ENCODE measurements at places on chromosomes 16 and 17. TPM values are rescaled to one million over a fixed set of nuclear protein-coding genes. Genes with fewer than 3 reads are reported as not detected.

DNA sequence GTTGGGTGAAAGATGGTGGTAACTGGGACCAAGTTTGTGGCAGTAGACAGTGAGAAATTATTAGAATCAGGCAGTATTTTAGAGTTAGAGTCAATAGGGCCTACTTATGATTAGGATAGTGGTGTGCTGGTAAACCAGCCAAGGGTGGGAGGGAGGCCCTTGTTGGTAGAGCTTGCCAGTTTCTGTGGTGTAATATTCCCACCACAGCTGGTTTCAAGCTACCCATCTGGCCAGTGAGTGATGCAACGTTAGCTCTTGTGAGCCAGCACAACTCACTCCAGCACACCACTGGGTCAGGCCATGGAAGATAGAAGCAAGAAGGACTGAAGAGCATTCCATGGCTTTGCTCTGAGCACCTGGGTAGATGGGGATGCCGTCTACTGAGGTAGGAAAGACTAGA, 34.9 kb downstream of the GNAO1 start:
- no peak overlapping the region for H3K4me3 ChIP-seq
- H3K27me3 ChIP-seq: no peaks in the 10 kb centered on the region
- DNase-seq: no peak
- no peak overlapping the region for H3K27ac ChIP-seq
- peaks cover 5% of the 10 kb centered on the region for H3K4me1 ChIP-seq
- H3K36me3 ChIP-seq: no peaks in the 10 kb centered on the region

DNA sequence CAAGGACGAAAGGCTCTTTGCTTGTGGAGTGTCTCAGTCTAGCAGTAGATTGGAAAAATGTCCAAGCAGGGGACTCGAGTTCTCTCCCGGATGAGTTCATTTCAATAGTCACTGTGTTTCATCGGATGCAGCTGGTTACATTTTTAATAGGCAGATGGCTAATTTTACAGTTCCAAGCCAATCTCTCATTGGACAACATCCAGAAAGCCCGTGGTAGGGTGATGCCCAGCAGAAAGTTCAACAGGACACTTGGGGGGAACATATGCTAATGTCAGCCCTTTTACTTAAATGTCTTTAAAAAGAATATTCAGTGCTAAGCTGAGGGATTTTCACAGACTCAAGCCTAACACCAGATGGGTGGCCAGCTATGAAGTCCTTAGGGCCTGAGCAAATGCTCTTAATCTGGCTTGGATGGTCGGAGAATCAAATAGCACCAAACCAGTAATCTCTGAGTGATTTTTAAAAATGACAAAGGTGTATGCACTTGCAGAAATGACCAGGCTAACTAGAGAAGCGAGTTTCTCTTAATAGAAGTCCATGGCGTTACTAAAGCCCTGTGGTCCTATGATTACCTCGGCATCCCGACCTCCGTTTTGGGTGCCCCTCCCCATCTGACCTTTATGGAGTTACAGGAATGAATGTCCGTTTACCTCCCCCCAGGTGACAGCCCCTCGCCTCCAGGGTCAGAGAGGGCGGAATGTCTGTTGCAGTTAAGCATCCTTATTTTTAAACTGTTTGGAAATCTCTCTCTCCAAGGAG, 289.2 kb upstream of the SALL1 start:
- no peaks in the 10 kb centered on the region for H3K4me1 ChIP-seq
- H3K36me3 ChIP-seq: no peaks in the 10 kb centered on the region
- H3K4me3 ChIP-seq: no peak overlapping the region
- no peak for DNase-seq

DNA sequence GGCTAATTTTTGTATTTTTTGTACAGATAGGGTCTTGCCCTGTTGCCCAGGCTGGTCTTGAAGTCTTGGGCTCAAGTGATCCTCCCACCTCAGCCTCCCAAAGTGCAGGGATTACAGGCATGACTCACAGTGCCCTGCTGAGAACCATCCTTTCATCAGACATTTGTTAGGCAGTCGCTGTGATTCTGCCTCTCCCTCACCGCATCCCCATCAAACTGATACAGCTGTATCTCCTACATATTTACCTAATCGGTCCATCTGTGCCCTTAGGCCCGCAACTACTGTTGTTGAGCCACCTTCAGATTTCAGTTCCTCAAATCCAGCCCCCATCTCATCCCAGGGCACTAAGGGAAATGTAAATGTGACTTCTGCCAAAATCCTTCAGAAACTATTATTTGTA, 2.0 kb upstream of the SLC43A2 start:
- H3K27me3 ChIP-seq: no peaks in the 10 kb centered on the region
- no peaks in the 10 kb centered on the region for H3K4me1 ChIP-seq
- H3K36me3 ChIP-seq: peaks cover 12% of the 10 kb centered on the region

Gene LYRM9
- 9.7 TPM for total RNA-seq

- H3K4me1 ChIP-seq: peaks cover 23% of the 10 kb centered on the region
- H3K27ac ChIP-seq: peak overlapping the region; percentile 89
- no peak overlapping the region for H3K4me3 ChIP-seq
- peak; percentile 77 for DNase-seq
- H3K27me3 ChIP-seq: no peaks in the 10 kb centered on the region
Observed at GRCh38 chr17:29619251-29619650, 3.5 kb downstream of the CORO6 start.

Gene CDH11
- 18.8 TPM for total RNA-seq

GRCh38 chr16:65106757-65107156, 15.1 kb downstream of the CDH11 start:
- no peaks in the 10 kb centered on the region for H3K27me3 ChIP-seq
- no peaks in the 10 kb centered on the region for H3K36me3 ChIP-seq
- no peak overlapping the region for H3K27ac ChIP-seq
- H3K4me3 ChIP-seq: no peak overlapping the region
- H3K4me1 ChIP-seq: no peaks in the 10 kb centered on the region
- DNase-seq: no peak

Gene MYH2
- not detected for total RNA-seq

Gene CLEC10A
- total RNA-seq: 30.1 TPM

Gene OTOP2
- total RNA-seq: not detected

Gene EVPLL
- not detected for total RNA-seq

DNA sequence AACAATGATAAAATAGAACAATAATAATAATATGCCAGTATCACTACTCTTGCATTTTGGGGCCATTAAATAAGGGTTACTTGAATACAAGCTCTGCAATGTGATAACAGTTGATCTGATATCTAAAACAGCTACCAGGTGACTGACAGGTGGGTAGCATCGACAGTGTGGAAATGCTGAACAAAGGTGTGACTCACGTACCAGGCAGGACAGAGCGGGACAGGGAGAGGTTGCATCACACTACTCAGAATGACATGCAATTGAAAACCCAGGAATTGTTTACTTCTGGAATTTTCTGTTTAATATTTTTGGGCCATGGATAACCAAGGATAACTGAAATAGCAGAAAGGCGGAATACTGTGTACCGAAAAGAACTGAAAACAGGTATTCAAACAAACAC, 15.8 kb upstream of the ZNF19 start:
- no peak overlapping the region for H3K4me3 ChIP-seq
- H3K36me3 ChIP-seq: no peaks in the 10 kb centered on the region
- H3K4me1 ChIP-seq: no peaks in the 10 kb centered on the region
- DNase-seq: no peak
- no peaks in the 10 kb centered on the region for H3K27me3 ChIP-seq
- no peak overlapping the region for H3K27ac ChIP-seq

Gene PSMC3IP
- total RNA-seq: 2.0 TPM

DNA sequence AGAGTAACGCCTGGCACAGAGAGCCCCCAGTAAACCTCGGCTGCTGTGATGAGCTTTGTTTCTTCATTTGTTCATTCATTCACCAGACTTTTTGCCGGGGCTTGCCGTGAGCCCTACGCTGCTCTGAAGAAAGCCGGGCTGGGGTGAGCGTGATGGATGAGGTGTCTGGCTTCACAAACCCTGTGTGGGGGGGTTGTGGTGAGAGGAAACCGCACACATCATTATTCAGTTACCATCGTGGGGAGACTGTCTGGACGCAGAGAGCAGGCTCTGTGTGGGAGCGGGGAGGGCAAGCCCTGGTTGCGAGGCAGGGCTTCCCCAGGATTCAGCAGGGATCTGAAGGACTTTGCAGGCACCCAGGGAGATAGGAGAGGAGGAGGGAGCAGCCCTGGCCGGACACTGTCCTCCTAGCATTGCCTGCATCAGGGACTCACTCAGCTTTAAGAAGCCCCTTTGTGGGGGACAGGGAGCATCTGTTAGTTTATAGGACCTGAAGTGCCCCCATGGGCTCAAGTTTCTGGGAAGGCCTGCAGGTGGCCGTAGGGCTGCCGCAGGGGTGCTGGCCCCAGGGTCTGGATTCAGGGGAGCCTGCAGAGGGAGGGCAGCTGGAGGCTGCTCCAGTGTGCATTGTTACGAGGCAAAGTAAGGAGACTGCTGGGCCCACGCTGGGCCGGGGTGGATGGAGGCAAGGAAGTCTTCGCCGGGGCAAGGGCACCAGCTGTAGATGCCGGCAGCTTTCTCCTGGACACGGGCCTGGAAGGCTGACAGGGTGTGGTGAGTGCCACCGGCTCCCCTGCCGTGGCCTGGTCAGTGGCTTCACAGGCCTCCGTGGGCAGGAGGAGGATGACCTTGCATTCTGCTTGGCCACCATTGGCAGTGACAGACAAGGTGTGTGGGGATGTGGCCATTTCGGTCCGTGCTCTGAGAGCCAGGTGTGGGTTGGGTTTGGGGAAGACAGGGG, 334.5 kb downstream of the SEC14L1 start:
- no peak for DNase-seq
- H3K4me1 ChIP-seq: peaks cover 83% of the 10 kb centered on the region
- H3K27me3 ChIP-seq: no peaks in the 10 kb centered on the region
- H3K4me3 ChIP-seq: no peak overlapping the region

- H3K27ac ChIP-seq: peak overlapping the region; percentile 7
- DNase-seq: peak; percentile 79
- no peaks in the 10 kb centered on the region for H3K36me3 ChIP-seq
- H3K4me3 ChIP-seq: no peak overlapping the region
- H3K4me1 ChIP-seq: peaks cover 4% of the 10 kb centered on the region
- peaks cover 17% of the 10 kb centered on the region for H3K27me3 ChIP-seq
Observed at GRCh38 chr17:79664930-79665737, 54.3 kb upstream of the RBFOX3 start.

GRCh38 chr17:82985973-82986372, 93.4 kb upstream of the METRNL start:
- no peaks in the 10 kb centered on the region for H3K36me3 ChIP-seq
- no peak overlapping the region for H3K27ac ChIP-seq
- peaks cover 7% of the 10 kb centered on the region for H3K4me1 ChIP-seq
- DNase-seq: no peak
- H3K27me3 ChIP-seq: no peaks in the 10 kb centered on the region

Gene KRTAP17-1
- not detected for total RNA-seq

DNA sequence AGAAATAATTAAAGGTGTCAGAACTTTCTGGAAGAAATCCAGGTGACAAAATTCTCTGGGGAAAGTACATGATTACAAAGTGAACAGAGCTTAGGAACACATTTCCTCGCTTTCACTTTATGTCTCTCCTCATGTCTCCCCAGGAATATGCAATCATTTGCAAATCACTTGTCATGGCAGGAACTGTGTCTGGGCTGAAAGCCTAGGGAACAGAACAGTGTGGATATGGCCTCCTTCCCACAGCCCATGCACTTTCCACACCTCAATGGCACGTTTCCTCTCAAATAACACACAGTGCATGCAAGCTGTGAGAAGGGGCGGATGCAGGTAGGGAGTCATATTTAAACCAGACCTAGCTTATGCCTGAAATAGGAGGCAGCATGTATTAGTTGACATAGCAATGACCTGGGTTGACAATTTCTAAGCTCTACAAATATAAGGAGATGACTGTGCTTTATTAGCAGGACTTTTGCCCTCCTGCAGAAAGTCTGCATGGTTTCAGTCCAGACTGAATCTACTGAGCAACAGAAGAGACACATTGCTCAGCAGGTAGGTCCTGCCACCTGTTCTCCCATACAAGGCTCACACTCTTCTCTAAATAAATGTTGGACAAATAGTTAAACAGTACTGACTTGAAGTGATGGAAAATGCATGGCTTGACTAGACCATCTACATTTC, 236.0 kb upstream of the ELAC2 start:
- DNase-seq: no peak
- no peaks in the 10 kb centered on the region for H3K36me3 ChIP-seq
- no peaks in the 10 kb centered on the region for H3K4me1 ChIP-seq
- no peak overlapping the region for H3K4me3 ChIP-seq
- H3K27me3 ChIP-seq: no peaks in the 10 kb centered on the region

DNA sequence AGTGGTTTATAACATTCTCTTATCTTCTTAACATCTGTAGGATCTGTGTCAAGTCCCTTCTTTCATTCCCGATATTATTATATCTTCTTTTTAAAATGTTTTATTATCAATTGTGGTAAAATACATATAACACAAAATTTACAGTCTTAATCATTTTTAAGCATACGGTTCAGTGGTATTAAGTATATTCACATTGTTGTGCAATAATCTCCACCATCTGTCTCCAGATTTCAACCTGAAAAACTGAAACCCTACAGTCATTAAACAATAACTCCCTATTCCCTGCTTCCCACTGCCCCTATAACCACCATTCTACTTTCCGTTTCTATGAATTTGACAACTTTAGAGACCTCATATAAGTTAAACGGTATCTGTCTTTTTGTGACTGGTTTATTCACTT, 45.5 kb downstream of the CEP112 start:
- DNase-seq: no peak
- no peaks in the 10 kb centered on the region for H3K36me3 ChIP-seq
- no peaks in the 10 kb centered on the region for H3K27me3 ChIP-seq
- H3K4me3 ChIP-seq: no peak overlapping the region
- H3K27ac ChIP-seq: no peak overlapping the region
- H3K4me1 ChIP-seq: no peaks in the 10 kb centered on the region

Gene KRTAP4-1
- total RNA-seq: not detected

Gene KRT9
- total RNA-seq: not detected

Gene KIF2B
- not detected for total RNA-seq

GRCh38 chr16:31181102-31181830, 1.3 kb downstream of the FUS start:
- peak overlapping the region; percentile 68 for H3K4me3 ChIP-seq
- H3K36me3 ChIP-seq: peaks cover 16% of the 10 kb centered on the region
- H3K4me1 ChIP-seq: peaks cover 47% of the 10 kb centered on the region
- DNase-seq: peak; percentile 46
- peak overlapping the region; percentile 87 for H3K27ac ChIP-seq
- H3K27me3 ChIP-seq: no peaks in the 10 kb centered on the region

- no peak overlapping the region for H3K4me3 ChIP-seq
- no peaks in the 10 kb centered on the region for H3K4me1 ChIP-seq
- no peak overlapping the region for H3K27ac ChIP-seq
Observed at GRCh38 chr16:89842471-89843408, 14.5 kb downstream of the SPIRE2 start.

DNA sequence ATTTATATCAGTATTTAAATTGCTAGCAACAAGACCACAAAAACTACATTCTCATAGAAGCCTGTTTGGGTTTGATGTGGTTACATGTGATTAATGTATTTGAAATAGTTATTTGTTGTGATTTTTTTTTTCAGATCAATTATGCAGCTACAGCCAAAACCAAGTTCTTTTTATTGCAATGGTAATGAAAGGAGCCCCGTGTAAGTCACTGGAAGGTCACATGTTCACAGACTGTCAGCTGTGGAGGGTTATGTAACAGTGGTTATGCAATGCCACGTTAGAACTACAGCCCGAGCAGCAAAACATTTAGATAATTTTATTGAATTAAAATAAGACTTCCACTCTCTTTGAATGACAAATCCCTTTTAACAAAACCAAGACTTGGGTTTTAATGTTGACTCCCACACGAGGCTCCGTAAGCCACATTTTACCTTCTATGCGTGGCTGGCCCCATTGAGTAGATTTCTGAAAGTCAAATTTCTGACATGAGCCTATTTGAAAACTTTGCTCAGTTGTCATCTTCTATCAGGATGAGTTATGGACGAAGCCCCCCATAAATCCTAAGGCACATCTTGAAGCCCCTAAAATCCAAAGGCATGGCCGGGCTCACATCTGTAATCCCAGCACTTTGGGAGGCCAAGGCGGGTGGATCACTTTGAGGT, 41.8 kb upstream of the SEC14L1 start:
- H3K36me3 ChIP-seq: no peaks in the 10 kb centered on the region
- no peaks in the 10 kb centered on the region for H3K4me1 ChIP-seq
- no peak for DNase-seq
- H3K27me3 ChIP-seq: no peaks in the 10 kb centered on the region
- no peak overlapping the region for H3K4me3 ChIP-seq
- peak overlapping the region; percentile 72 for H3K27ac ChIP-seq

Gene ELMO3
- total RNA-seq: 0.32 TPM

All from heart left ventricle (tissue), 16 donors.